ENCODE measurements at places on chromosomes 11 and 22. TPM values are rescaled to one million over a fixed set of nuclear protein-coding genes. Genes with fewer than 3 reads are reported as not detected.

DNA sequence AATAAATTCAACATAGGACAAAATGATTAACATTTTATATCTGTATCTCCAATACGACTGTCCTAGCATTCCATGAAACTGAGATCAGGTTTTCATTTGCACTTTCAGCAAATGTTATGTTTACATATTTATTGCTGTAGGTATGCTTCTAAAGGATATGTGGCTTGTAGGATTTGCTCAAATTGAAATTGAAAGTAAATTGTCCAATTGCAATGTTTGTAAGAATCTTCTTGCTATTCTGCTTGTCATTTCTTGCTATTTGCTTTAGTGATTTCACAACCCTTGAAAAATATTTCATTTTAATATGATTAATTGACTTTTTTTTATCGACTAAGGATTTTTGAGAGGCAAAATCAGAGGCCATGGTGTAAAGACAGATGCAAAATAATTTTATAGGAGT, 904.2 kb upstream of the RAG2 start:
- DNase-seq: no peak

- no peak for DNase-seq
Measured at GRCh38 chr11:5932671-5933070, 9.4 kb upstream of the OR56A3 start.

DNA sequence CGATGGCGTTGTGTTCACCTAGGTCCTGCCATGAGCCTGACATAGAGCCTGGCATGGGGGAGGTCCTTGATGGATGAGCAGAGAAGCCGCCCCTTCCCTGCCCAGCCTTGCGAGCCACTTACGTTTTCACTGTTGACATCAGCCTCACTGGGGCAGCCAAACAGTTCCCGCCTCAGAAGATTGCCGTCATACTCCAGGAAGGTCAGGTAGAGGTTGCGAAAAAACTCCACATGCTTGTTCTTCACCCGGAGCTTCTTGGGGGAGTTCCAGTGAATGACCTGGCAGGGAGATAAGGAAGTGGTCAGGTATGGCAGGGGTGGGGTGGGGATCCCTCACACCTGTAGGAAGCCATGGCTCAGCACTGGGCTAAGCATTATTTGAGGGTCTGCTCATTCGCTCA, 279.3 kb upstream of the SYN3 start:
- no peak for DNase-seq

DNA sequence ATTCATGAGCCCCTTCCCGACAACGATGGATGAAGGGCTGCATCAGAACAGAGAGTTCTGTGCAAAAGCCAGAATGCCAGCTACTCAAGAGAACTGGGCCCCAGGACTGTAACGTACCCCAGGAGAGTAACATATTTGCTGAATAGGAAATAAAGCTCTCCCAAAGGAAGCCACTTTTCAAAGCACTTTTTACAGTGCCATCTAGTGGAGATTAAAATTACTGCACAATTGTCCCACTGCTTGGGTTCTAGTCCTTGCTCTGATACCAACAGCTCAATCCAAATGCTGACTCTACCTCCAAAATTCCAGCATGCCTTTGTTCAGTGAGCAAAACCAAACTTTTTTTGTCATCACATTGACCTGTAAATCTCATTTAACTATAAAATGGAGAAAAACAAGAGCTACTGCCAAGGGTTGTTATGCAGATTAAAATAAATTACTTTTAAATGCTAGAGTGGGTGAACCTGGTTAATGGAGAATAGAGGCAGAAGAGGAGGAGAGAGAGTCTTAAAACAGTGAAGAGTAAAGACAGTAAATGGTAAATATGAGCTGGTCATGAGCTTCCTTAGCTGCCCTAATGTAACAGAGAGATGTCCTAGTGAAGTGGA, 87.6 kb upstream of the FSHB start:
- DNase-seq: peak; percentile 32

- no peak for DNase-seq
Measured at GRCh38 chr22:27747396-27748221, 53.9 kb downstream of the MN1 start.

- DNase-seq: no peak
Measured at GRCh38 chr11:35553021-35553420, 27.6 kb upstream of the PAMR1 start.

GRCh38 chr11:108405706-108406105, 61.6 kb downstream of the C11orf65 start:
- no peak for DNase-seq

DNA sequence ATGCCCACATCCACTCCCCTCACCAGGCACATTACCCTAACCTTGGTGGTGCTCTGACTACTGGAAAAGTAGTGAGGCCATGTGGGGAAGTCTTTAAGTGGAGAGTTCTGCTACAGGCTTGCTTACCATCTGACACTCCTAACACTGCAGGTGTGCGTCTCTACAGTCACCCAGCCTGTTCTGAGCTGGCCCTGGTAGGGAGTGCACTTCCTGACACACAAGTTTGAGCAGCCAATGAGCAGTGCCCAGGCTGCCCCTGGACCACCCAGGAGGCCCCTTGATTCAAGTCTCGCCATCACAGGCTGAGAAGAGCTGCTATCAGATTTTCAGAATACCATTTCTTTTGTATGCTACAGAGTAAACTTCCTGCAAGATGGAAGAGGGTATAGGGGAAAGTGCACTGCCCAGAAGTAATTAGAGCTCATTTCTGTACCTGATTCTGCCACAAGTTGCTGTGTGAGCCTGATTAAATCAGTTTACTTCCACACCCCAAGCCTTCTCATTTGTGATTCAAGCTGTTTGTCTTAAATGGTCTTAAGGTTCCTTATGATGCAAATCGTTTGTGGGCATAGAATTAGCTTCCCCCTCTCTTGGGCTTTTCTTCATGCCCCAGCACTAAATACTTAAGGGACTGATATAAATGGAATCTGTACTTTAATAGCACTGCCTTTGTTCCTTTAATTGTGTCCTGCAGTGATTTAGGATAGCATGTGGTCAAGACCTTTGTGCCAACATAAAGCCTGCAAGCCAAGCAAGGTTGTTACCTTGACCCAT, 22.2 kb downstream of the OPCML start:
- DNase-seq: no peak

- no peak for DNase-seq
Measured at GRCh38 chr11:64611176-64611575, 20.2 kb downstream of the SLC22A12 start.

DNA sequence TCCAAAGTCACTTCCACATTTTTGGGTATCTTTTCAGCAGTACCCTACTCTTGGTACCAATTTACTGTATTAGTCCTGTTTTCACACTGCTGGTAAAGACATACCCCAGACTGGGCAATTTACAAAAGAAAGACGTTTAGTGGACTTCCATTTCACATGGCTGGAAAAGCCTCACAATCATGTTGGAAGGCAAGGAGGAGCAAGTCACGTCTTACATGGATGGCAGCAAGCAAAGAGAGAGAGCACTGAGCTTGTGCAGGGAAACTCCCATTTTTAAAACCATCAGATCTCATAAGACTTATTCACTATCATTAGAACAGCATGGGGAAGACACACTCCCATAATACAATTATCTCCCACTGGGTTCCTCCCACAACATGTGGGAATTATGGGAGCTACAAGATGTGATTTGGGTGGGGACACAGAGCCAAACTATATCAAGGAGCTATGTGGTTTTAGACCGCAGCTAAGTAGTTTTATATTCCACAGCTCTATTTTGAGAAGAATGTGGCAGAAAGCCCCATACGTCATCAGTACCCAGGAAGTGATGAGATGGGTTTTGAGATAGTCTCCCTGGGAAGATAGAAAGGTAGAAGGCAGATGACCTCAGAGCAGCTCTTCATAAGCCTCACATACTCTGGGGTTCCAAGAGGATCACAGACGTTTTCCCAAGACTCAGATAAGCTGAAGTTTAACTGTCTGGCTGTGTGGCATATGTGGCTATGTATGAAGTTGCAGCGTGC, 96.3 kb downstream of the APIP start:
- no peak for DNase-seq

DNA sequence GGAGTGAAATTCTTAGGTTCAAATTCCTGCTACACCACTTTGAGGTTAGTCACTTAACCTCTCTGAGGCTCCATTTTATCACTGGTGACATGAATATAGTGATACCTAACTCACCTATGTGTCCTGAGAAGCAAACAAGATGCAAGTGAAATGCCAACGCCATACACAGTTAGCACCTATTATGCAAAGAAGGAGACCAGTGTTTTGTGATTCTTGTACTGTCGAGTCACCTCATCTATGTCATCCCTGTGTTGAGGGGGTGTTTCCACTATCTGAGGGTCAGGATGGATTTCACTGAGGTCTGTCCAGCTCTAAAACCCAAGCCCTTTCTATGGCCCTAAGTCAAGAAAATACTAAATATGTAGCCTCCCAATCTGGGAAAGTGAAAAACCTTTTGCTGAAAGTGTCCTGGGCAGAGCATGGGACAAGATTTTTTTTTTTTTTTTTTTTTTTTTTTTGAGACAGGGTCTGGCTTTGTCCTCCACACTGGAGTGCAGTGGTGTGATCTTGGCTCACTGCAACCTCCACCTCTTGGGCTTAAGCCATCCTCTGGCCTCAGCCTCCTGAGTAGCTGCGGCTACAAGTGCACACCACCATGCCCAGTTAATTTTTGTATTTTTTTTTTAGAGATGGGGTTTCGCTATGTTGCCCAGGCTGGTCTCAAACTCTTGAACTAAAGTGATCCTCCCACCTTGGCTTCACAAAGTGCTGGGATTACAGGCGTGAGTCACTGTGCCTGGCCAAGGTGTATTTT, 5.0 kb upstream of the MCM5 start:
- DNase-seq: no peak

DNA sequence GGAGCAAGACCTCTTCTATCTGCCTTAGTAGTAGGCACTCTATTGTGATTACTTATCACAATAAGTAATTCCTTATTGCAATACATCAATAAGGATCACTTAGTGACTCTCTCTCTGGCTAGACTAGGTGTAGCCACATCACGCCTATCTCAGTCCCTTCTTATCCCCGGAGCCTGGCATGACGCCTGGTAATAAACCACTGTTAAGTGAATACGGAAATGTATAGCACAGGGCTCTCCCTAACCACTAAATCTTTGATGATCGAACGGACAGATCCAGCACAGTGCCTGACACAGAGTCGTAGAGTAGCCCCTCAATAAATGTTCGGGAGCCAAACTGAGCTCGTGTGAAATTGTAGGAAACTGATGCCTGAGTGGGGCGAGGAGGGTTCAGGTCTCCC, 143.3 kb downstream of the FBXO7 start:
- DNase-seq: no peak

GRCh38 chr22:49550141-49550430, 277.6 kb downstream of the BRD1 start:
- no peak for DNase-seq

GRCh38 chr11:33733980-33734379, 2.2 kb downstream of the CD59 start:
- DNase-seq: no peak

- DNase-seq: no peak
Measured at GRCh38 chr22:27990451-27990840, 71.4 kb upstream of the PITPNB start.

GRCh38 chr11:57402188-57403002, 11.9 kb upstream of the PRG2 start:
- no peak for DNase-seq

- peak; percentile 46 for DNase-seq
Measured at GRCh38 chr11:118705111-118705741, 25.8 kb upstream of the TREH start.

DNA sequence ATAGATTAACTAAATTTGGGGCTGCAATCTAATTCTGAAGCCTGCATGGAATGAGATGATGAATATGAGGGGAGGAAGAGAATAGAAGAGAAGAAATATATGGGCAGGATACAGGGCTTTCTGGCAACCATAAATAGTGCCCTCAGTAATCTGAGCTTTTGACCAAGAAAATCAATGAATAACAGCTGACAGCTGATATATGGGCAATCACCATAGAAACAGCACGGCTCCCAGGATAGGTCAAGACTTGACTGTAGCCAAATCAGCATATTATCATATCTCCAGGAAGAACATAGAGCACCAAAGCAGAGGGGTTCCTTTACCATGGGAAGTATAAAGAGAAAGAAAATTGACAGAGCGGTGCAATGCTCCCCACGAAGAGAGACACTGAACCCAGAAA, 643.8 kb upstream of the TENM4 start:
- DNase-seq: no peak

GRCh38 chr11:113376156-113376555, 11.4 kb upstream of the ANKK1 start:
- peak; percentile 74 for DNase-seq

DNA sequence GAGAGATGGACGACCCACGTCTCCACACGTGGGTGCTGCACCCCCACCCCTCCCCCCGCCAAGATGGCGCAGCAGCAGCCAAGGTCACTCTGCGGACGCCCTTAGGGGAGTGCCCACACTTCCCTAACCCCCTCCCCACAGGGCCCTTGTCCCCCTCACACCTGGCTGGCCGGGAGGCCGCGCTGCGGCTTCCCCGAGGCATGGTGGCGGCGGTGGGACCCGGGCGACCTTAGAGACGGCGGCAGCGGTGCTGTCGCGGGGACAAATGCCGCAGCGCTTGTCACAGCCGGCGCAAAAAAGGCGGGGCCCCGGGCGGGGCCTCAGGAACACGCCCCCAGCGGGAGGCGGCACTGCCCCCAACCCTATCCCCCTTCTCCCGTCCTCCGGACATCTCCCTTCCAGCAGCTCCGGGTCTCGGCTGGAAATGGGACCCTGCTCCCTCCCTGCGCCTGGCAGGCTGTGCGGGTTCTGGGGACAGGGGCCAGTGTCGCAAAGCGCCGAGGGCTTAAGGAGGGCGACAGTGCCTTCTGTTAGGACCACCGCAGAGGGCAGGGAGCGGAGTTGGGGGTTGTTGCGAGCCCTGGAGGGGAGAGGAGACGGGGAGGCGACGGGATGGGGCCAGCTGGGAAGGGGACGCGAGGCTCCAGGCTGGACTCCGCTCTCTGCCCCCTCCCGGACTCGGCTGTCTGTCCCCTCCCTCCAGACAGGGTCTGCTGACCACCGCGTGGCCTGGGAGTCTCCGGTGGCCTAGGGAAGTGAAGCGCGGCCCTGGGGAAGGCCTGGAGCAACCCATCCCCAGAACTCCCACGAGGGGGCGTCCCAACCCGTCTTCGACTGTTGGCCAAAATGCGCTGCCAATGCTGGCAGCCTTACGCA, at the start of gene CHCHD10:
Gene CHCHD10 (minus strand): TSS at position 300 of the 876 bp plus-strand sequence. CDS start 98 bp downstream, at position 202.
- peak; percentile 85 for DNase-seq

GRCh38 chr11:127925475-127925874, 661.9 kb downstream of the ETS1 start:
- DNase-seq: no peak

DNA sequence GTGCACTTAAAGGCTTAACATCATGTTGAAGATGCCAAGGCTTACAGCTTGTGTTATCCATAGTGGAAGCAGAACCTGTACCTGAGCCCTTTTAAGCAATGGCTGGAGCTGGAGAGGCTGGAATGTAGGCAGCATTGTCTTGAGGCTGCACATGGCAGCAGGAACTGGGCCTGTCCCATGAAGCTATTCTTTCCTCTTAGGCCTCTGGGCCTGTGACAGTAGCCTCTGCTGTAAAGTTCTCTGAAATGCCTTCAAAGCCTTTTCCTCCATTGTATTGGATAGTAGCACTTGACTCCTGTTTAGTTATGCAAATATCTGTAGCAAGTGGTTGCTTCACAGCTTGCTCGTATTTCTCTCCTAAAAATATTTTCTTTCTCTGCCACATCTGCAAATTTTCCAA, 127.4 kb upstream of the ANO5 start:
- no peak for DNase-seq

GRCh38 chr11:41458154-41458553, 1.3 kb downstream of the LRRC4C start:
- no peak for DNase-seq

HMOX1 gene
- 21.9 TPM for total RNA-seq

ZBTB16 gene
- total RNA-seq: 20.6 TPM

FERMT3 gene
- total RNA-seq: 106 TPM

TMEM151A gene
- 0.17 TPM for total RNA-seq

SCGB2A2 gene
- total RNA-seq: not detected

BDNF gene
- not detected for total RNA-seq

GPR152 gene
- total RNA-seq: not detected

TOMT gene
- not detected for total RNA-seq

ZFPL1 gene
- 57.3 TPM for total RNA-seq

MMP8 gene
- total RNA-seq: not detected

All from B cell (primary cell).